Effector CD8-positive, alpha-beta T cell (primary cell): ENCODE measurements at places on chromosomes 5 and 9.

DNA sequence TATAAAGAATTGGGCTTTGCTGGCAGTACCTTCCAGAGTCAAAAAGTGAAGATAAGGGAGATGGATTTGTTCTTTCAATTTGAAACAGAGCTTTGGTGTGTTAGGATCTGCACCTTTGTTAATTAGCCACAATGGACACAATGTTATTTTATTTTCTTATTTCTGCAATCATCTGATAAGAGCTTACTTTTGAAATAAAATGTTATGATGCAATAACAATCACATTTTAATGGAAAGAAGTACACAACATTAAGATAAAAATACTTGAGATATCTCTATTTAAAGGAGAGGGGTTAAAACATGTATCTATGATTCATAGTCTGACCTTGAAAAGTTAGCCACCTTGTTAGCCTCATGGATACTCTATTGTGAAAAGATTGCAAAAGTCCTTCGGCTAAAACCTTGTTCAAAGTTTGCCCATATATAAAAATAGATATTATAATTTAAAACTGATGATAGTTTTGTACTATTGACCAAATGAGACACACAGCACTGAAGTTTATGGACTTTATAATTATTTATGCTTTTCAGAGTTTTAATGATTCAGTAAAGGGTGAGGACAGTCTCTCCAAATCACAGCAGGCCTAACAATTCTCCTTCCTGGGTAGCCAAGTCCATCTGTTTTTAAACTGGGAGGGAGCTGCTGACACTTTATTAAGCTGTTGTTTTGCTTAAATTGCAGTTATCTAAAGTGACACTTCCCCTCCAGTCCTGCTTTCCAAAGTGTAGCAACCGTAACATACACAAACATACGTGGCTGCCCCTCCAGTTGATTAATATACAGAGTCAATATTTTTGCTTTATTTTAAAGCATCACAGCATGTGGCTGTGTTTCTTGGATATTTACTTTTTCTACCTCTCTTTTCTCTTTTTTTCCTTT, 47.6 kb upstream of the DAP start:
- no peak for DNase-seq

DNA sequence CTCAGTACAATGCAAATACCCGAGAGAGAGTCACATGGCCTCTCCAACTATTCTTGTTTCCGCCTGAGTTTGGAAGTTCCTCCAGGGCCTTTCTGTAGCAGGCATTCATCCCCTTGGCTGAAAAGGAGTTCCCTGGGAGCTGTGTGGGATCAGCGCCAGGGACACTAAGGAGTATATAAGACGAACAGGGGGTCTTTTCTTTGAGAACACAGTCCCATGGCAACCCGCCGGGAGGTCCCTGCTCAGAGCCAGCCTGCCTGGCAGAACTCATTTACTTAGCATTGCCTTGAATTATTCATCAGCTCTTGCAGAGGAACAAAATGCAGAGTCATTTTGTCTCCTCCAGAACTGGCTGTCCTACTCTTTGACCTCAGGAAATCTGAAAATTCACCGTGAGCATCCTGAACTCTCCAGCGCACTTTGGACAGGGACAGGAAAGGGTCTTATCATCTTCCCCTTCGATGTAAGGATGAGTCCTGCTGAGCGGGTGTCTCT, 120.4 kb upstream of the OSMR start:
- DNase-seq = no peak

- no peak for DNase-seq
Observed at GRCh38 chr9:118162716-118163115, 458.5 kb downstream of the TLR4 start.

DNA sequence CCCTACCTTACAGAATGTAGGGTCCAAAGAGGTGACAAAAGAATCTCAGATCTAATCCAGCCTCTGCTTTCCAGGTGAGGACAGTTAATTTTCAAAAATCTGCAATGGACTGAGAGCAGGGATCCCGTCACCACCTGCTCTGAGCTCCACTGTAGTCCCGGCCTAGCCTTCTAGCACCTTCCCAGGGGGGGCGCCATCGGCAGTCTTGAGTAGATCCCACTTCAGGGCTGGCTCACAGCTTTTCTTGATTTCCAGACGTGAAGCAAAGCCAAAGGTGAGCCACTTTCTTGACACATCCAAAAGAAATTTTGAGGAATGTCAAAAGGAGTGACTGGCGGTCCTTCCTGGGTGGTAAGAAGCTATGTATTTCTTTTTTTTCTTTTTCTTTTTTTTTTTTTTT, 114.1 kb downstream of the SYK start:
- DNase-seq = no peak

GRCh38 chr5:115267617-115268016, 4.9 kb upstream of the PGGT1B start:
- DNase-seq = no peak

DNA sequence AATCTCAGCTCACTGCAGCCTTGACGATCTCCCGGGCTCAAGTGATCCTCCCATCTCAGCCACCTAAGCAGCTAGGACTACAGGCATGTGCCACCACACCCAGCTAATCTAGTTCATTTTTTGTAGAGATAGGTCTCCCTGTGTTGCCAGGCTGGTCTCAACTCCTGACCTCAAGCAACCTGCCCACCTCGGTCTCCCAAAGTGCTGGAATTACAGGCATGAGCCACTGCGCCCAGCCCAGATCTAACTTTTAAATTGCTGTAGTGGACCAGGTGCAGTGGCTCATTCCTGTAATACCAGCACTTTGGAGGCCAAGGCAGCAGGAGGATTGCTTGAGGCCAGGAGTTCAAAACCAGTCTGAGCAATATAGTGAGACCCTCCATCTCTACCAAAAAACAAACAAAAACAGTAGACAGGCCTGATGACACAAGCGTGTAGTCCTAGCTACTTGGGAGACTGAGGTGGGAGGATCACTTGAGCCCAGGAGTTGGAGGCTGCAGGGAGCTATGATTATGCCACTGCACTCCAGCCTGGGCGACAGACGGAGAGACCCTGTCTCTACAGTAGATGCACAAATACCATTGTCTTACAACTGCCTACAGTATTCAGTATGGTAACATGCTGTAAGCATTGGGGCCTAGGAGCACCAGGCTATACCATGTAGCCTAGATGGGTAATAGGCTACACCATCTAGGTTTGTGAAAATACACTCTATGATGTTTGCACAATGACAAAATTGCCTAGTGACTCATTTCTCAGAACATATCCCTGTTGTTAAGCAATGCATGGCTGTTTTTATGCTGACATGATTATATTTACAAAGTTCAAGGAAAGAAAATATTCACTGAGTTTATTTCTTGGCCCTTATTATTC, 1.5 kb upstream of the SIT1 start:
- no peak for DNase-seq

DNA sequence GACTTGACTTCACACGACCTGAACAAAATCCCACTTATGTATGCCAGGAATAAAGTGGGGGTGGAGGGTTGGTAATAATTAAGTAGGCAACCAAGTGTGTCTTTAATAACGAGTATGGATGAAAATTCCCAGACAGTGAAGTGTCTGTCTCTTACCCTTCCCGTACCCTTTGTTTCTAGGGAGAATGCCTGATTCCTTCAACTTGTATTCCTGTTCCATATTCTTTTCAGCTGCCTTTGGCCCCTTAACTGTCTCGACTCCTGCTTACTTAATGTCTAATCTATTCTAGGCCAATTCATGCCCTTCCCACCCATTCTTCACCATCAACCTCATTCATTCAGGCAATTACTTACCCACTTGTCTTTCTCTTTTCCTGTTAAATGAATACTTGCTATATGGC, 380.5 kb downstream of the RAB3C start:
- no peak for DNase-seq

DNA sequence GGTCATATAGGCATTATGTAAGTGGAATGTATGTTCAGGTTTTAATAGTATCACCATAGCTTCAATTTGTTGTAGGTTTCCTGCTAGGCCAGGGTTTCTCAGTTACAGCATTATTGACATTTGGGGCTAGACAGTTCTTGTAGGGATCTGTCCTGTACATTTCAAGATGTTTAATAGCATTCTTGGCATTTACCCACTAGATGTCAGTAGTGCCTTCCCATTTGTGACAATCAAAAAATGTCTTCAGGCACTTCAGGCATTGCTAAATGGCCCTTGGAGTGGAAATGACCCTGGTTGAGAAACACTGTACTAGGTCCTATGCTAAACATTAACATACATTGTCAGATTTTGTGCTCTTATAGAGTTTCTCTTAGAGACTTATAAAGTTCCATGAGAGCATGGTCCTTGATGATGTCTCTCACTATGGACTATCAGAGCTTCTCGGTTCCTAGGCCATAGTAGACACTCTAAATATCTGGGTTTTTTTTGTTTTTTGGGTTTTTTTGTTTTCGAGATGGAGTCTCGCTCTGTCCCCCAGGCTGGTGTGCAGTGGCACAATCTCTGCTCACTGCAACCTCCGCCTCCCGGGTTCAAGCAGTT, 1.4 kb downstream of the KIF20A start:
- DNase-seq = no peak

DNA sequence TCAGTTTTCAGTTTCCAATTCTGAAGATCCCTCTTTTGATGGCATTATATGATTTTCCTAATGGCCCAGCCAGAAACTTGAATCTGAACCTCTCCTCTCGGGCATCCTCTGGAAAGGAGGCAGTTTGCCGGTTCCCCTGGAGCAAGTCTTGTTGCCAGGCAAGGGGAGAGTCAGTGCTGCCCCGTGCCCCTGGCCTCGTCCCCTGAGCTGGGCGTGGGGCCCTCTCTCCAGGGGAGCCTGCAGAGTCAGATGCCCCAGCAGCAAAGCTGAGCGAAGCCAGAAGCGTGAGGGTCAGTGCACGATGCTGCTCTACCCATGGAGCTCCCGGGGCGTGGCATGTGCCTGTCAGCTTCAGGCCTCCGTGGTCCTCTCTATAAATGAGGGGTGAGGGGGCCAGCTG, 14.0 kb downstream of the OLFM1 start:
- DNase-seq = no peak

GRCh38 chr5:119420169-119420568, 32.1 kb upstream of the HSD17B4 start:
- no peak for DNase-seq

DNA sequence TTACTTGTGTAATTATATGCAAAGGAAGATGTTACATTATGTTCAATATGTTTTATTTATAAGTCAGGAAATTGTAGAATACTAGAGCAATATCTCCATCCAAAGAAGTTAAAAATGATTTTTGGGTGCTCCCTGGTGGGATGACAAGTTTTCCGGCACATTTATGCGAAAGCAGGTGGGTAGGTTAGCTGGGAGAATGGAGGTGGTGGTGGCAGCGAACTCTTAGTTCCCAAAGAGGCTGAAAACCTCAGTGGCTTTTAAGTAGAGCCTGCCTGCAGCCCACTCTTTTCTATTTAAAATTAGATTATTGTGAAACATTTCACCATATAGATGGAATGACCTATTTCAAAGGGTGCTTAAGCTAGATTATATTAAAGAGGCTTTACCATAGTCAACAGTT, 51.8 kb downstream of the ANKRD33B start:
- no peak for DNase-seq

DNA sequence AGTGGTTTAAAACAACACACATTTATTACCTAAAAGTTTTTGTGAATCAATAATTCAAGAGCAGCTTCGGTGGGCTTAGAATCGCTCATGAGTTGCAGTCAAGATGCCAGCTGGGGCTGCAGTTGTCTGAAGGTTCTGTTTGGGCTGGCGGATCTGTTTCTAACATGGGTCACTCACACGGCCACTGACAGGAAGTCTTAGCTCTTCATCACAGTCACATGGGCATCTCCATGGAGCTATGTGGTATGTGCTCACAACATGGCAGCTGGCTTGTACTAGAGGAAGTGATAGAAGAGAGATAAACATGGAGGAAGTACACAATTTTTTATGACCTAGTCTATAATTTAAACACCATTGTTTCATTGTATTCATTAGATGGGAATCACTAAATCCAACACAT, 11.2 kb downstream of the KLHL9 start:
- DNase-seq = no peak

DNA sequence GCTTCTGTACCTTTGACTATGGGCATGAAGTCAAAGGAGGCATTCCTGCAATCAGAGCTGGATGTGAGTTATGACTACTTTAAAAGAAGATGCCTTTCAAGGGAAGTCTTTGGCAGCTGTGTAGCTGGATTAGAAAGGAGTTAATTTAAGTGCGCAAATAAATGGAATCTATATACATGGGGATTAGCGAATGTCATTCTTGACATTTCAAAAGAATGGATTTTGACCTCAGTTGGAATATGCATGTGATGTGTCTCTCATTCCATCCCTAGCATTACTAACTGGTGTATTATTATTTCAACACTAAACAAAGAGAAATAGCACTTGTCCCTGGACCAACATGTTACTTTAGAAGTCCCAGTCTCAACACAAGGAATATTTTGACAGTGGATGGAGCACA, 359.6 kb upstream of the SLC24A2 start:
- no peak for DNase-seq

GRCh38 chr9:16398691-16399090, 471.8 kb downstream of the BNC2 start:
- no peak for DNase-seq

DNA sequence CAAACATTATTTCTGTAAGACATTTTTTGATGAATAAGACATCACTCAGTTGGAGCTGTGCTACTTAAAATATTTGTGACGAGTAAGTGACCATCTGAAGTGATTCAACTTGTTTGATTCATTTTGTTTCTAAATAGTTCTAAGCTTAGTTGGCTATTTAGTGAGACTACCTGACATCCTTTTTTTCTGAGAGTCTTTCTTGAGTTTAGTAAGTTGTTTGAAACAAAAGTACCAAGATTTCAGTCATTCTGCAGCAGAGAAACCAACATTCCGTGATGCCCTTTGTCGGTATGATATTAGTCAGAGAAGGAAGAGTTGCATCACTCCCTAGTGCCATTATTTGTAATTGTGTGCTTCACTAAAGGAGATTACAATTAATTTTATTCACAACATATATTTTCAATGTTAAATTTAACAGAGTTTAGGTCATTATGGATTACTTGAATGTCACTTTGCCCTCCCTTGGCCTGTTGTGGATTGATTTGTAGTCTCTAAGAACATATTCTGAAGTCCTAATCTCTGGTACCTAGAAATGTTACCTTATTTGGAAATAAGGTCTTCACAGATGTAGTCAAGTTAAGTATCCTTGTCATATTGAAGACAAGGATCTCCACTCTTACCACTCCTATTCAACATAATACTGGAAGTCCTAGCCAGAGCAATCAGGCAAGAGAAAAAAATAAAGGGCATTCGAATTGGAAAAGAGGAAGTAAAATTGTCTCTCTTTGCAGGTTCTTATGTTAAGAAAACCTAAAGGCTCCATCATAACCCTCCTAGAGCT, 212.2 kb downstream of the PCSK1 start:
- DNase-seq = no peak

GRCh38 chr9:3458806-3459475, 66.9 kb downstream of the RFX3 start:
- no peak for DNase-seq
